AG09309 (cell line): ENCODE measurements at places on chromosomes 2 and 18.

GRCh38 chr2:240225660-240226475, 85.4 kb upstream of the OTOS start:
- no peak for DNase-seq

DNA sequence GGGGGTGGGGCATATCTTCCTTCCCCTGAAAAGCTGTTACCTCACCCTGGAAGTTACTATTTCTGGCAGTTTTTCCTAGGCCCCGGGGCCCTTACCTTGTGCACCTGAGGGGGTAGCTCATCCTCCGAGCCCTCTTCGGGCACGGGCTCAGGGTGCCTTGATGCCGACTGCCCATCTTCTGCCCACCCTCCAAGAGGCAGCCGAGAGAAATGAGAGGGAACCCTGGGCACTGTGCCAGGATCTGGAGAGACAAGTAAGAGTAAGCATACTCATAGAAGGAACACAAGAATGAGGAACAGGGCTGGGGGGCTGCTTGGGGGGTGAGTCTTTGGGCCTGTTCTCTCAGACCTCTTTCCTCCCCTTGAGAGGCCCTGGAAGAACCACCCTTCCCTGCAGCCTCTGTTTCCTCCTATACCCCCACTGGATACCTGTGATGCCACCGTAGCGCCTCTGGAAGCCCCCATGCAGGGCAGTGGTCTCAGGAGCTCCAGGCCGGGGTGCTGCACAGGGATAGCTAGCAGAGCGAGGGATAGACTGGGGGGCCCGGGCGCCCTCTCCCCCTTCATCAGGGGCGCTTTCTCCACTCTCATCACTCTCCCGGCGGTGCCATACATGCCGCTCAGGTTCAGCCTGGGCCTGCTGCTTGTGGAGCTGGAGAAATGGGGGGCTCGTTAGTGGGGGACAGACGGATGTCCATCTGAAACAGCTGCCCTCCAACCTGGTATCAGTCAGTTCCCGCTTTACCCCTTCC, 2.1 kb upstream of the ABCB6 start:
- no peak for DNase-seq

- DNase-seq = no peak
Observed at GRCh38 chr2:216904974-216905373, 45.1 kb upstream of the TNP1 start.

GRCh38 chr2:147223119-147223518, 621.7 kb upstream of the ACVR2A start:
- DNase-seq = no peak

DNA sequence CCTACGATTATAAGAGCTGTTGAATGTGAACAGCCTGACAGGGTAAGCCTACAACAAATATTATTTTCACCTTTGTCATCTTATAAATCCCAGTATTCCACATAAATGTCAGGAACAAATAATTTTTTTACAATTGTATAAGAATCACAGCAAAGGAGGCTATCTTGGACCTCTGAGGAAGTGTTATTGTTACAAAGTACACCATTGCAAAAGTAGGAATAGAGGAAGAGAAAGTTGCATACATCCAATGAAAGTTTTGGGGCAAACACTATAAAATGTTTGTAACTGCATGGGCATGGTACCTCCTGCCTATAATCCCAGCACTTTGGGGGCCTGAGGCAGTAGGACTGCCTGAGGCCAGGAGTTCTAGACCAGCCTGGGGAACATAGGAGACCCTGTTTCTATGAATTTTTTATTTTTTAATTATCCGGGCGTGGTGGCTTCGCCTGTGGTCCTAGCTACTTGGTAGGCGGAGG, 715 bp upstream of the MEMO1 start:
- no peak for DNase-seq

DNA sequence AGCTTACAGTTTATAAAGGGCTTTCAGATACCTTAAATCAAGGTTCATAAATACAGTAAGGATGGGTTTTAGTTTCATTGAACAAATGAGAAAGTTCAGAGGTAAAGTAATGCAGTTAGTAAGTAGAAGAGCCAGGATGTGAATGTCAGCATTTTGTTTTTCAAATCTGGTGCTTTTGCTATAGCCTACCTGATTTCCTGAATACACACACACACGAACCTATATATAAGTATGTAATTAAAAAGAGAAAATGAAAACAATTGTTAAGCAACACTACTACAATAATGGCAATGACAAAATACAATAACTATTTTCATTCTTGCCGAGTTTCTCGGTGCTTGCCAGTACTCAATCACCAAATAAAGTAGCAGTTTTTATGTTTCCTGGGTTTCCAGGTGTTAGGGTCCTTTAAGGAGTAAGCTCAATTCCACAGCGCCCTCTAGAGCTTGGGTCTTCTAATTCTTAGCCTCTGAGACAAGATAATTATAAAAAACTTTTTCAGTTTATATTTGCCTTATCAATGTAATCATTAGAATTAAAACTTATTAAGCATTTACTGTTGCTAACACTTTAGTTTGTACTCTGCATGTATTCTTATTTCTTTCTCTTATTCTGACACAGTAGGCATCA, 512.9 kb upstream of the ACVR2A start:
- DNase-seq = no peak

GRCh38 chr2:111918383-111918806, 20.0 kb downstream of the MERTK start:
- peak; percentile 68 for DNase-seq

GRCh38 chr18:78073275-78073674, 823.6 kb downstream of the GALR1 start:
- no peak for DNase-seq

DNA sequence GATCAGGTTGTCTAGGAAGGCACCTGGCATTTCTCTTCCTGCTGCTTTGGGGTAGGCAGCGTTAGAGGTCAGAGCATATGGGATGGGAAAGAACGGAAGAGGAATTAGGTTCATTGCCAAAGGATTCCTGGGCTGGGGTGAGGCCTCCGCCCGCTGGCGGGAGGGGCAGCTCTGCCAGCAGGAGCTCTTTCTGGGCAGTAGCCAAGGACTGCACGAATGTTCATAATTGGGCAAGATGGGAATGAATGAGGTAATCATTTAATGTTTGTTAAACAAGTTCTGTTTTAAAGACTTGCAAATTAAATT, 253.9 kb downstream of the AGAP1 start:
- DNase-seq = no peak

DNA sequence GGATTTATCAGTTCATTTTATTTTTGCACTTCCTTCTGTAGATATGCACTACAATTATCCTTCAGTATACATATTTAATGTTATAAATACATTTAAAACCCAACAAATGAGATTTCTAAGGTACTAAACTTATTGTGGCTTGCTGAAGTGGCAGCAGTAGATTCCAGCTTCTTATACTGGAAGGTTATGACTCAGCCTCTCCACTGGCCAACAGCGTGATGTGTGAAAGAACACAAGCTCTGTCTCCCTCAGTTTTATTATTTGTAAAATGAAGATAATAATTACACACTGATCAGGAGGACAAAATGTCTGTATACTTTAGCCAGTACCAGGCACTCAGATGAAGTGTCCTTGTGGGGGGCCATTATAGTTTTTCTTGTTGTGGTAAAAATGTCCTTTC, 1147.1 kb downstream of the CNTNAP5 start:
- no peak for DNase-seq
